Calu3 (cell line): ENCODE measurements at places on chromosomes 7 and 10. TPM values are rescaled to one million over a fixed set of nuclear protein-coding genes. Genes with fewer than 3 reads are reported as not detected.

DNA sequence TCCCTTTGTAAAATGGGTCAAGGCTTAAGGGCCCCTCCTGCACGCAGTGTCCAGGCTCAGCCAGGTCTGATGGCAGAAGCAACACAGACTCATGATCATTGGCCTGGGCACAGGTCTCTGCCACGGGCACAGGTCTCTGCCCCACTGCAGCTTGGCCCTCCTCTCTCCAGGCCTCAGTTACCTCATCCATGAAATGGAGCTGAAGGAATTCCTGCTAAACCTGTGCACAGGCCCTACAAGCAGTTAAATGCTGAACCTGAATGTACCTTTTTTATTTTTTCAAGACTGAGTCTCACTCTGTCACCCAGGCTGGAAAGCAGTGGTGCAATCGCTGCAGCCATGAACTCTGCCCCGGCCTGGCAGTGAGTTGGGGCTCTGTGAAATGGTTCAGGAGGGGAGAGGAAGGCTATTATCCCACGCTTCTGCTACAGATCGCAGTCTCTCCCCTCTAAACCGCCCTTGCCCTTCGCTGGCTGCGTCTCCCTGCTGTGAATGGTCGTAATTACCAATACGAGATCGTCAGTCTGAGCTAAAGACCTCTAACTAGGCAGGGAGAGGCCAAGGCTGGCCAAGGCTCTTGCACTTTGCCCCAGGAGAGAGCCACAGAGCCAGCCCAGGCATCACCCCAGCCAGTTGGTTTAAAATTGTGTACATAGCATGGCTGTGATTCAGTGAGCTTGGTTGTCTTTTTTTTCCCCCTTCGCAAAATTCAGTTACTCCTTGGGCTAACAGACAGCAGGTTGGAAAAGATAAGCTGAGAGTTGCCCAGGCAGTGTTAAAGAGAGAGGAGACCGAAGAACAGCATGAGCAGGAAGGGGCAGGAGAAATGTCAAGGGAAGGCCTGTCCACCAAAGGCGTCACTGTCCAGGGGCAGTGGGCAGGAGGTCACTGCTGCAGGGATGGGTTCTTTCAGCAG lies 93.0 kb upstream of the KCTD7 start:
- no peaks in the 10 kb centered on the region for H3K27me3 ChIP-seq
- no peaks in the 10 kb centered on the region for H3K4me1 ChIP-seq
- no peak overlapping the region for H3K27ac ChIP-seq
- peaks cover 11% of the 10 kb centered on the region for H3K36me3 ChIP-seq

DNA sequence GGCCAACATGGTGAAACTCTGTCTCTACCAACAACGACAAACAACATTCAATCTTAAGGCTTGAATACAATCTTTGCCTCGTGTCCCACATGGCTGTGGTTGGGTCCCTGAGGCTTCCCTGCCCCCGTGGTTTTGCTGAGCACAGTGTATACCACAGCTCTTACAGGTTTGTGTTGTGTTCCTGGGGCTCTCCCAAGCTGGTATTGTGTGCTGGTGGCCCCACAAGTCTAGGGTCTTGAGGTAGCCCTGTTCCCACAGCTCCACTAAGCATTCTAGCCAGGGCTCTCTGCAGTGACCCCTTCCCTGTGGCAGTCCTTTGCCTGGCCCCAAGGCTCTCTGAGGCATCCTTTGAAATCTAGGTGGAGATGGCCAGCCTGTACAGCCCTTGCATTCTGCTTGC lies 68.0 kb upstream of the CCNY start:
- no peaks in the 10 kb centered on the region for H3K27me3 ChIP-seq
- no peak overlapping the region for H3K27ac ChIP-seq
- no peak overlapping the region for H3K4me3 ChIP-seq
- peaks cover 9% of the 10 kb centered on the region for H3K4me1 ChIP-seq
- H3K36me3 ChIP-seq: no peaks in the 10 kb centered on the region

The TUBGCP2 gene
- total RNA-seq: 41.0 and 47.2 TPM in 2 replicates

DNA sequence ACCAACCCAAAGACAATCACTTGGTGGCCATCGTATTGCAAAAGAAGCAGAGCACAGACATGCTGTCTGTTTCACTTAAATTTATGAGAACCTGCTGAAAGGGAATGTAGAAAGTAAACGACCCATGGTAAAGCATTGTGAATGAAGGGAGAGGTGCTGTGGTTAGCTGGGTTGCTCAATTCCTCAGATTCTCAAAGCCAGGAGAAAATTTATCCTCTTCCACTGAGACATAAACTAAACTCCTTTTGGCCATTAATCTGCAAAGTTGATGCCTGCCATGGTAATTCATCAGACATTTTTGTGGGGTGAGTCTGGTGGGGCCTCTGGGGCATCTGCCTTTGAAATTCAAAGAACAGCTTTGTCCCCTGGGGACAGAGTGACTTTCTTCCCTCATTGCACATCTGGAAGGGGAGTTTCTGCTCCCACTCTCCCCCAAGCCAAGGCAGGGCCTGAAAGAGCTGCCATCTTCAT lies 951.0 kb downstream of the LRMDA start:
- no peaks in the 10 kb centered on the region for H3K4me1 ChIP-seq
- no peak overlapping the region for H3K27ac ChIP-seq
- H3K27me3 ChIP-seq: no peaks in the 10 kb centered on the region
- H3K36me3 ChIP-seq: no peaks in the 10 kb centered on the region
- DNase-seq: no peak
- H3K4me3 ChIP-seq: no peak overlapping the region

GRCh38 chr7:77837966-77838365 lies 39.4 kb downstream of the PHTF2 start:
- H3K4me3 ChIP-seq: no peak overlapping the region
- DNase-seq: no peak
- no peaks in the 10 kb centered on the region for H3K4me1 ChIP-seq
- H3K27me3 ChIP-seq: no peaks in the 10 kb centered on the region
- H3K27ac ChIP-seq: peak overlapping the region; percentile 44

GRCh38 chr7:114842551-114843065 lies 79.3 kb upstream of the MDFIC start:
- no peaks in the 10 kb centered on the region for H3K4me1 ChIP-seq
- no peaks in the 10 kb centered on the region for H3K36me3 ChIP-seq
- H3K27ac ChIP-seq: no peak overlapping the region
- no peaks in the 10 kb centered on the region for H3K27me3 ChIP-seq
- no peak overlapping the region for H3K4me3 ChIP-seq
- DNase-seq: no peak

- H3K4me1 ChIP-seq: peaks cover 32% of the 10 kb centered on the region
- H3K4me3 ChIP-seq: no peak overlapping the region
- H3K27ac ChIP-seq: no peak overlapping the region
- no peak for DNase-seq
- H3K36me3 ChIP-seq: peaks cover 8% of the 10 kb centered on the region
- no peaks in the 10 kb centered on the region for H3K27me3 ChIP-seq
Measured at GRCh38 chr7:101858437-101859385, 41.3 kb downstream of the CUX1 start.

The GBX1 gene
- total RNA-seq: not detected in 2 replicates
